ENCODE measurements at places on chromosomes 3 and 15.

DNA sequence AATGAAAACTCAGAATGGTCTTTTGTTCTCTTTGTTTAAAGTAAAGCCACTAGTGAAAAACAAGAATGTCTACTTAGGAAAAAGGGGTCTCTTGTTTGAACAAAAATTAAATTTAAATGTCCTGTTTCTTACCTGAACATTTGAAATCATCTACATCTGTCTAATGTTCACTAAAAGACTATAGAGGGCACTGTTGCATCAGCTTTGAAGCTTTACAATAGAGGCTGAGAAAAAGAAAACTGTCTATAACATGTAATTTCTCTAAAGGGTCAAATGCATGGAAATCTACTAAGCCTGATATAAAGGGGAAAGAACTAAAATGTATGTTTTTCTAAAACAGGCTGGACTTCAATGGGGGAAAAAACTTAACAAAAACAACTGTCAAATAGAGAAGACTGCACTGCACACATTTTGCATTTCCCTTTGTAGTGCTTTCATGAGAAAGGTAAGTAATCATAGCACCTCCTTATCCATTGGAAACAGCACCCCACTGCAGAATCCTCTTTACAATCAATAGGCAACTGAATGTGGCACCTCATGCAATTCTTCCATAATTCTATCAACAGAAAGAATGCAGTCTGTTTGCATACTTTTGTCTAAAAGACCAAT is 26.3 kb downstream of the DPH6 start:
- peak; percentile 47 for DNase-seq

DNA sequence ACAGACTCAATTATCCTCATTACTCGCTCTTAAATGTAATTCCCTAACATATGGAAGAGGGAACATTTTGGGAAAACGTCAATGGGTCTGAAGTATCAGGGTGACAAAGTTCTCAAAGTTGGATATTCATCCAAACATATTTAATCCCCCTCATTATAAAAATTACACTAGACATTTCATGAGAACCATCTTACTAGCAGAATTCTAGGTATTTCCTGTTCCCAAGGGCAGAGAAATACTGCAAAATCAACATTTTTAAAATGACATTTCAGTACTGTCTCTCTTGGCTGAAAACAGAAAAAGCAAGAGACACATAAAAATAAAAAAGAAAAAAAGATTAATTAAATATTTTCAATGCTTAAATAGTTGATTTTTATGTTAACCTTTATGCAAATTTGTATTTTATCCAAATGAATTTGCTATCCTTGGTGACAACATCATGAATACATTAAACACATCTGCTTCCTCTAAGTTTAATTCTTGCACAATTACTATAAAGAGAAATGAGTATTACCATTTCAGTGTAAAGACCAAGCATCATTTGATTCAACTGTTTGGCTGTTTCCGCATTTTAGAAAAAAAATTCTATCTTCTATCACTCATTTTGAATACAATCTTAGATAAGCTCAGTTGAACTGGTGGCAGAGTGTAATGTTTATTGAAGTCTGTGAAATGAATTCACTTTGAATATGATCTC is 114.8 kb upstream of the COL8A1 start:
- no peak for DNase-seq

GRCh38 chr3:21613372-21614070 is 137.5 kb downstream of the ZNF385D start:
- no peak for DNase-seq

DNA sequence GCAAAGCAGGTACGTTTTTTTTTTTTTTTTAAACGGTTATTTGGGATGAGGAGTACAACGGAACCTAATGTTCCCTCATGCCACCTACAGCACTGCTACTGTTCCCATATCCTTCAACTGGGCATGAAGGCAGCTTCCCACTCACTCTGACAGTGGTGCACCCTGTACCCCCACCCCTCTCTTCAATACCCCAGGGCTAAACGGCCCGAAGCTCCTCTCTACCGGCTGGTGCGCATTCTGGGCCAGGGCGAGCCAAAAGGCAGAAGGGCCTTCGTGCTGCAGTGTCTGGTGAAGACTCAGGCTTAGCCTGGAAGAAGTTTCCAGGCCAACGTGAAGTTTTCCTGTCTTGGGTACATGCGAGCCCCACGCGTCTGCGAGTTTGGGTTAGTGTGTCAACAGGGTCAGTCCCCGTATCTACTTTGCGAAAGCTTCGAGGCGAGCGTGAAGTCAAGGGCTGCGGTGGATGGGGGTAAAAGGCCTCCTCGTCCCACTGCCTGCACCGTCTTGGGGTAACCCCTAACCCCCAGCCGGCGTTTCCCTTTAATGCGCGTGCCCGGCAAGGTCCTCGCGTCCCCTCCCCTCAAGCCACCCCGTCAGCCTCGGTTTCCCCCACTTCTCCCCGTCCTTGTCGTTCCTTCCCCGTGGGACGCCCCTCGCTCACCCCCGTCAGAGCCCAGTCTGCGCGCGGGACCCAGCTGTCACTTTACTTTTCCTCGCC is 765 bp upstream of the UBE2E2 start:
- DNase-seq = no peak

- no peak for DNase-seq
Observed at GRCh38 chr3:108474581-108474980, 35.8 kb downstream of the MYH15 start.

DNA sequence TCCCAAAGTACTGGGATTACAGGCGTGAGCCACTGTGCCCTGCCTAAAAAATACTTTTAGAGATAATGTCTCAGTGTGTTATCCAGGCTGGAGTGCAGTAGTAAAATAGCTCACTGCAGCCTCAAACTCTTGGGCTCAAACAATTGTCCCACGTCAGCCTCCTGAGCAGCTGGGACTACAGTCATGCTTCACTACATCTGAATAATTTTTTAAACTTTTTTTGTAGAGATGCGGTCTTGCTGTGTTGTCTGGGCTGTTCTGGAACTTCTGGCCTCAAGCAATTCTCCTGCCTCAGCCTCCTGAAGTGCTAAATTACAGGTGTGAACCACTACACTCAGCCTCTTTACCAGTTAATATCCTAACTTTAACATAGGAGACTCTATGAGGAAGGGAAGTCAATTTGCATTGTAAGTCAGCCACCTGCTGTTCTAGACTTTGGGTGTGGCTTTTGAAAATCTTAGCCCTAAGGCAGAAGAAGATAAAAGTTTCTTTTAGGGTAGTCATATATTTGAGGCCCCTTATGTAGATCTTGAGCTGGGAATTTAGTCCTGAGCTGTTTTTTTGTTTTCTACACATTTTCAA is 78.2 kb upstream of the RASGRP1 start:
- DNase-seq = no peak

DNA sequence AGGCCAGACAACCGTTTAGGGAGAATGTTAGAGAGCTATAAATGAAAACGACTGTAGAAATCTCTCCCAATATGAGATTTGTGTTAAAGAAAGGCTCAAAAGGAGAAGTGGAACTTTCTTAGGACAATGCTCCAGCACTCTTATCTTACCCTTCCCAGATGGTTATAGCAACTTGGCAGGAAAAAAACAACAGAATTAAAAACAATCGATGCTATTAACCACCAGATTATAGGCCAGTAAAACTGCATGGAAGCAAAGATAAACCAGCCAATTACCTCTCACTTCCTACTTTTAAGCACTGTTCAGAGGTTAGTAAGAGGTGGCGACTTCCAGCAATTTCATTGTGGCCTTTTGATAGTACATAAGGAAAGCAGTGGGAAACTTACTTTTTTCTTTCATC is 72.9 kb downstream of the TMCC1 start:
- no peak for DNase-seq

GRCh38 chr15:74405823-74406222 is 27.9 kb downstream of the SEMA7A start:
- no peak for DNase-seq

- no peak for DNase-seq
Observed at GRCh38 chr3:73070675-73071575, 9.5 kb downstream of the EBLN2 start.

GRCh38 chr3:31550452-31551251 is 17.9 kb downstream of the STT3B start:
- DNase-seq = peak; percentile 37

DNA sequence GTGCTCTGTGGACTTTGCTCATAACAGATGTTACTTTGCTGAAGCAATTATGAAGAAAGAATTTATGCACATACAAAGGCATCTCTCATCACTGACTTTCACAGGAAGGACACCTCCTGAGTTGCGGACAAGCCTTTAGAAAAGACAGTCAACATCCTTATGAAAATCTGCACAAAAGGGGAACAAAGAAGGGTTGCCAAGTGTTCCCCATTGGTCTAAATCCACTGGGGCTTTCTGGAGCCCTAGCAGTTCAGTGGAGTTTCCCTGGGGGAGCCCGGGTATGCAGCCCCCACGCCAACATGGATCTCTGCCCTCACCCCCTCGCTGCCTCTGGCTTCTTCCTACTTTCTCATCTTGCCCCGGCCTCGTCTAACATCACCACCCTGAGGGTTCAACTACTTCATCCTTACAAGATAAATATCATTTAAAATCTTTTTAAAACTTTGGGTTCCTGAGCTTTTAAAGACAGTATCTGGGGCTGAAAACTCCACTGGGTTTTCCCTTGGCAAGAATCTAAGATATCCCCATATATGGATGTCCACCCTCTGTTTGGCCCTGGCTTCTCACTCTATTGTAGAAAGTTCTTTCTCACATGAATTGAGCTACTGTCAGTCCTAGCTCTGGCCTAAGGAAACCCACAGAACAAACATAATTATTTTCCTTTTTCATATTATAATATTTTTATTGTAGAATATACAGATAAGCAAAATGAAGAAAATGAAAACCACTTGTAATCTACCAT is 207.9 kb upstream of the RGMA start:
- no peak for DNase-seq

- peak; percentile 15 for DNase-seq
Observed at GRCh38 chr3:151875759-151876158, 2.3 kb downstream of the SUCNR1 start.

GRCh38 chr3:195151866-195152541 is 119.0 kb downstream of the XXYLT1 start:
- no peak for DNase-seq

- DNase-seq = no peak
Observed at GRCh38 chr15:81381720-81382119, 7.7 kb upstream of the TMC3 start.

DNA sequence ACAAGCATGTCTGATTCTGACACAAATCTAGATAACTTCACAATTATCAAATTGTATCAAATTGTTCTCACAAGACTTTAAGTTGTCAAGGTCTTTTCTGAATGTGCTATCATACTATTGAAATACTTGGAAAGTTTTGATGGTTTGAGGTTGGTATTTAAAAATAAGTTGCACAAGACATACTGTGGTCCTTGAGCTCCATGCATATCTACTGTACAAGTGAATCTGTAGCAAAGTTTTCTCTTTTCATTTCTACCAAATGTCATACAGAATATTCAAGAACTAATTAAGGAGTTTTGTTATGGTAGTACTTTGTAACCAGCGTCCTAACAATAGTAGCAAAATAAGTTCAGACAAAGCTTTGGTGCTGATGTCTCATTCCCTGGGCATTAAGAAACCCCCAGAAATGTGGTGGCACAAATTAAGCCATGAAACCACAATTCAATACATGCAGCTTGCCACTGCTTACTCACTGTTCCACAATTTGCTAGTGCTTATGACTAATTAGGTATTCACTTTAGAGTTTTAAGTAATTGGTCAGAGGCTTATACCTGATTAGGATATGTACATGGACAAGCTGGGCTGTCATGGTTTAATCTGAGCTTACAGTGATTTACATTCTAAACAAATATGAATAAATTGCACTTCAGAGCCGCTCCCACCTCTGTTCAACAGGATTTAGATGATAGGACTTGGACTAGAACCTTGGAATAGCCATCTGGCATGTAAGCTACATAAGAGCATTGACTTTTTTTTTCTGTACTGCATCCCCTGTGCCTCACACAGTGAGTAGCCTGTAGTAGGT is 8.8 kb downstream of the TBC1D23 start:
- DNase-seq = peak; percentile 67

DNA sequence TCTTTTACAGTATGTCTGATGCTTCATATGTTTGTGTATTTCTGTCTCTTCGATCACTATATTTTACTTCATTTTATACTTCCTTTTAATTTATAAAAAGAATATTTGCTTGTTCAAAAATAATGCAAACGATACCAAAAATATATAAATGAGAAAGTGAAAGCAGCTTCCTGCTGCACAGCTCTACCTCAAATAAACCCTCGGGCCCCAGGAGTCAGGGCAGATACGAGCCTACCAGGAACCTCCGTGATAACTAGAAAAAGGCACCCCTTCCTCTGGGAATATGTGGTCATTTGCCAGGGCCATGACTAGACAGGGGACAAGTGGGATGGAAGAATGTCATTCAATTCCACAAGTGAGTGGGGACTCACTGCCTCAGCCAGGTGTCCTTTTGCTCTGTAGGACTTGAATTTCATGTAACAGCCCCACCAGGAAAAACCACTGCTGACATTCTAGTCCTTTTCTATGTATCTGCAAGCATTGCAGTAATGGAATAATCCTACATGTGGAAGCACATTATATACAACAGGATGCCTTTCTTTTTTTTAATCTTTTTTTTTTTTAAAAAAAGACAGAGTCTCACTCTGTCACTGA is 133.3 kb downstream of the SUCLG2 start:
- no peak for DNase-seq

DNA sequence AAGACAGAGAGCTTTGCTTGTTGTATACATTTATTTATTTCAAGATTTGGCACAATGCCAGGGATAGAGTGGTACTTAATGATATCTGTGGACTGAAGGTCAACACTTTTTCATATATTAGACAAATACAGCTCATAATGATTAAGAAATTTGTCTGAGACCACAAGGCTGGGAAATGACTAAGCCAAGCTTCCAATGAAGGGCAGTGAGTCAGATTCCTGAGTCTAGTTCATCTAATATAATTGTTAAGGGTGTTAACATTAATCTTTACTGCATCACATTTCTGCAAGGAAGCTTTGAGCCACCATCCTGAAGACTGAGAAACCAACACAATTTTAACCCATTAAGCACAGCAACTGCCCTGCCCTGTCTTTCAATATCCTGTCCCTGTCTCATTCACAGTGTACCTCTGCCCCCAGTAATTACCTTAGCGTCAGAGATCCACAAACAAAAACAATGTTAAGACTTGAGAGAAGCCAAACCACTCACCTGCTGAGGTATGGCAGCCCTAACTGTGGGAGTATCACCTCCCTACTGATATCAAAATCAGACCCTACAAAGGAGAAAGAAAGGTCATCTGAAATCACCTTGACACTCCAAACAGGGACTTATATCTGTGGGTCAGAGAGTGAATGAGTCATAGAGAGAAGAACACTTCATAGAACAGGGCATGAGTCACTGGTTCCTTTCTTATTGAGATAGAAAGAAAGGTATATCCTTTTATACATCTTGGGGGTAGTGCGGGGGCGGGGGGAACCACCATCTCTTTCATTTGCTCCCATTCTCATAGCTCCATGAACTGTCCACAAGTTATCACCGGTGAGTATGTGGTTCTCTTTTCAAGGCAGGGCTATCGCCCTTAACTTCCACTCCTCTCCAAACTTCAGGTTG is 74.7 kb downstream of the MAGI1 start:
- peak; percentile 79 for DNase-seq

- peak; percentile 3 for DNase-seq
Observed at GRCh38 chr15:36517758-36518157, 61.7 kb upstream of the CDIN1 start.
